Motor neuron (in vitro differentiated cells): ENCODE measurements at places on chromosomes 5 and 9. TPM values are rescaled to one million over a fixed set of nuclear protein-coding genes. Genes with fewer than 3 reads are reported as not detected.

ZNF658 gene
- total RNA-seq = 4.8 and 5.6 TPM in 2 replicates

SLC1A1 gene
- 0.10 TPM in 1 of 2 replicates, not detected in the other for total RNA-seq

GMCL2 gene
- 0.08 TPM in 1 of 2 replicates, not detected in the other for total RNA-seq

DNLZ gene
- 16.0 and 17.9 TPM in 2 replicates for total RNA-seq

FOXD1 gene
- 9.6 and 27.2 TPM in 2 replicates for total RNA-seq

INSL6 gene
- 0.83 TPM in 1 of 2 replicates, not detected in the other for total RNA-seq

KIAA1191 gene
- 65.3 and 71.2 TPM in 2 replicates for total RNA-seq

PLEKHG4B gene
- 3.4 and 3.7 TPM in 2 replicates for total RNA-seq

MSMP gene
- total RNA-seq = not detected in 2 replicates

PKD2L2 gene
- 0.43 and 0.63 TPM in 2 replicates for total RNA-seq

MYMK gene
- not detected in 2 replicates for total RNA-seq

TMEM8B gene
- total RNA-seq = 14.0 and 16.2 TPM in 2 replicates

DTWD2 gene
- 2.7 and 3.1 TPM in 2 replicates for total RNA-seq

FKBP15 gene
- 22.0 and 24.0 TPM in 2 replicates for total RNA-seq

BSPRY gene
- total RNA-seq = 0.18 and 0.21 TPM in 2 replicates

GRM6 gene
- 0.46 and 0.87 TPM in 2 replicates for total RNA-seq

FAM153A gene
- total RNA-seq = 0.31 and 1.1 TPM in 2 replicates

EPB41L4A gene
- 0.70 and 1.1 TPM in 2 replicates for total RNA-seq

ASTN2 gene
- total RNA-seq = 15.8 and 17.9 TPM in 2 replicates

SAXO1 gene
- total RNA-seq = 0.81 and 0.87 TPM in 2 replicates

TPRN gene
- 5.9 and 6.6 TPM in 2 replicates for total RNA-seq

IFNA1 gene
- not detected in 2 replicates for total RNA-seq

C5 gene
- total RNA-seq = 4.1 and 4.7 TPM in 2 replicates

MRPS30 gene
- total RNA-seq = 70.7 and 77.8 TPM in 2 replicates

ZNF608 gene
- total RNA-seq = 71.5 and 83.0 TPM in 2 replicates

PCDHA4 gene
- total RNA-seq = 50.8 and 52.3 TPM in 2 replicates

ITGA1 gene
- 164 and 185 TPM in 2 replicates for total RNA-seq

ENTPD2 gene
- total RNA-seq = 0.31 and 0.33 TPM in 2 replicates

IL31RA gene
- 0.21 TPM in 1 of 2 replicates, not detected in the other for total RNA-seq

ADCY2 gene
- 2.9 and 6.7 TPM in 2 replicates for total RNA-seq

SHOC1 gene
- total RNA-seq = 0.04 and 0.09 TPM in 2 replicates

NMRK1 gene
- 8.8 and 11.0 TPM in 2 replicates for total RNA-seq

THG1L gene
- 10.9 and 12.1 TPM in 2 replicates for total RNA-seq

SV2C gene
- total RNA-seq = 14.3 and 17.0 TPM in 2 replicates

FUT7 gene
- total RNA-seq = 0.14 and 0.26 TPM in 2 replicates

ORM2 gene
- total RNA-seq = not detected in 2 replicates

PCDHB14 gene
- 1.1 and 1.2 TPM in 2 replicates for total RNA-seq

TRAF1 gene
- total RNA-seq = 1.9 and 2.2 TPM in 2 replicates

LCN10 gene
- total RNA-seq = 0.07 TPM in 1 of 2 replicates, not detected in the other

GLT6D1 gene
- not detected in 2 replicates for total RNA-seq

GGTA1 gene
- total RNA-seq = 0.05 and 0.21 TPM in 2 replicates

LMX1B gene
- total RNA-seq = 0.66 TPM in 1 of 2 replicates, not detected in the other

FBLL1 gene
- total RNA-seq = 4.1 and 4.7 TPM in 2 replicates

CDH9 gene
- 0.63 and 1.1 TPM in 2 replicates for total RNA-seq
